ENCODE measurements at places on chromosomes 5 and 9.

GRCh38 chr5:101838435-101838834, 457.6 kb downstream of the SLCO4C1 start:
- DNase-seq = no peak

DNA sequence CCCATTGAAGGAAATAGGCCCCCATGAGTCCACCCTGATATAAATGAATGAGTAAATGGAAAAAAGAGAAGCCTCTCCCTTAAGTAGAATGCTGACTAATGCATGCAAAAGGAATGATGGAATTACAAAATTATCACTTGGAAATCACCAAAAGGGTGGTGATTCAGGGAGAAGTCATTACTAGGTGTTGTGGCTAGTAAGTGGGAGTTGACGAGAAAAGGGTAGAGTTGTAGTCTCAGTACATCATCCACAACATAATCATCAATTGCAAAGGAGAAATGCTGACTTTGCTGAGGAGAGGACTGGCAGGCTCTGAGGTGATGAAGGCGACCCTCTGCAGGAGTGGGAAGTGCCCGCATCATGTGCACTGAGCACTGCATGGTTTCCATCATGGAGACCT, 201.5 kb upstream of the S1PR3 start:
- DNase-seq = no peak

DNA sequence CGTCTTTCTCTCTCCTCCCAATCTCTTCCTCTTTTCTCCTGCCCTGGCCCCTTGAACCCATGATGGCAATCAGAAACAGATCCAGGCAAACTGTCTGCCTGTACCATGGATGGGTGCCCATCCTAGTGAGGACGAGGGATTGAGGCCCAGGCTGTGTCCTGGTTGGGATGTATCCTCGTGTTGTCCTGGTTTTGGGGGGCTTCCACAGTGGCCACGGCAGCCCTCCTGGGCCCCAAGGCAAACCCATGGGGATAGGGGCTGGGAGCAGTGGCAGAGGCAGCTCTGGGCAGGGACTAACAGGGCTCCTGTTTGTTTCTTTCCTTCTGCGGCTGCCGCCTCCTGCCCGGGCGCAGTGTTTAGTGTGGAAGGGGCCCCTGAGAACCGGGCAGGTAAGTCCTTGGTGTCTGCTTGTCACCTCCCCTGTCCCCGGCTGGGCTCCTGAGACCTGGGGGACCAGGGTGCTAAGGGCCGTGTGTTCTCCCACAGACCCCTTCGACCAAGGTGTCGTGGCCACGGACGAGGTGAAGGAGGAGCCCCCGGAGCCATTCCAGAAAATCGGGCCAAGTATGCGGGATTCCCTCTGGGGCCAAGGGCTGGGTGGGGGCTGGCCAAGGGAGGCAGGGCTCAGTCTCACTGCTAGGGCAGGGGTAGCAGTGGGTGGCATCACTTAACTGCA, 70.0 kb downstream of the AMBP start:
- no peak for DNase-seq

GRCh38 chr5:5364932-5365331, 57.5 kb upstream of the ICE1 start:
- DNase-seq = peak; percentile 39

- no peak for DNase-seq
These were observed 117.8 kb downstream of the ZNF354C start for GRCh38 chr5:179177711-179178575.

DNA sequence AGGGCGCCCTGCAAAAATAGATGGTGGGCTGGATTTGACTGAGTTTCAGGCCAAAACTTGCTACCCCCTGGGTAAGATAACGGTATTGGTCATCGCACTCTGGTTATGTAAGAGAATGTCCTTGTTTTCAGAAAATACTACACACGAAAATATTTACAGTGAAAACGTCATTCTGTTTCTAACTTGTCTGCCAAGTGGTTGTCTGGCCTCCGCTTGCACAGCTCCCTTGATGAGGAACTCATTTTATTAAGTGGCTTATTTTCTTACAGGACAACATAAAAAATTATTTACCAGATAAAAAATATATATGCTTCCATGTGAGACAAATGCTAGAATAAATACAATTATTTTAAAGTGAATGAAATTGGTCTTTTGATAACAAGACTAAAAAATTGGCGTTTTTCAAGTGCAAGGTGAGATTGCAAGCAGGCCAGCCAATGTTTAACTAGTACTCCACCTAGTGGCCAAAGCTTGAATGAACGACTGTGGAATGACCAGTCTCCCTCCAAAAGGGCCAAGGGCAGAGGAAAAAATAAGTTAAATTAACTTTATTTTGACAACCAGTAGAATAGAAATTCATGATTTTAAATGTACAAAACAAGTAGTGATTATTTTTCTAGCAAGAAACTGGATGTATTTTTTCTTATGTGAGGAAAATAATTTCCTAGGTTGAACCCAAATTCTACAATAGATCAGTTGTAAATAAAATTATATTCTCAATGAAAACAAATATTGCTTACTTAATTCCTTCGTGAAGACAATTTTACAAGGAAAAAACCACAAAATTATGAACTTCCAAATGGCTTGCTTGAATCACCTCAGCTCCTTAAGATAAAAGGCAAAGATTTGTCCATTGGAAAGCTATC, 93.2 kb downstream of the ZFAND5 start:
- DNase-seq = peak; percentile 71

- no peak for DNase-seq
These were observed 49.2 kb upstream of the SHOC1 start for GRCh38 chr9:111843971-111844370.
